ENCODE measurements at places on chromosomes 4 and X.

DNA sequence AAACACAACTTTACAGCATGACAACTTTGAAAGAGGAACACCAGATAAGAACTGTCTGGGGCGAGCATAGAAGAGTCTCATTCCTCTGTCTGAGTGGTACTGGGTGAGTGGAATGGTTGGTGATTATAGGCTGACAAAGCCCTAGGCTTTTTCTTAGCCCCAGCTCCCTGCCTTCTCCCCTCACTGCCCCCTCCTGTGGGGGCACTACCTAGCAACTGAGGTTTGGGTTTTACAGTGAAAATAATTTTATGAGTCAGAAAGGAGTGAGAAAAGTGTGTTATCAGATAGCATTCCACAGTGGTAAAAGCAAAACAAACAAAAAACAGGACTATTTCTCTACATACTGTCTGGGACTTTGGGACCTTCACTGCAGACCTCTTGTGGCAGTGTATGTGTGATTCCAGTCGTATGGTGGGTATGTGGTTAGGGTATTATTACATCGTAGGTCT is 10.5 kb upstream of the TMEM165 start:
- no peak for DNase-seq

DNA sequence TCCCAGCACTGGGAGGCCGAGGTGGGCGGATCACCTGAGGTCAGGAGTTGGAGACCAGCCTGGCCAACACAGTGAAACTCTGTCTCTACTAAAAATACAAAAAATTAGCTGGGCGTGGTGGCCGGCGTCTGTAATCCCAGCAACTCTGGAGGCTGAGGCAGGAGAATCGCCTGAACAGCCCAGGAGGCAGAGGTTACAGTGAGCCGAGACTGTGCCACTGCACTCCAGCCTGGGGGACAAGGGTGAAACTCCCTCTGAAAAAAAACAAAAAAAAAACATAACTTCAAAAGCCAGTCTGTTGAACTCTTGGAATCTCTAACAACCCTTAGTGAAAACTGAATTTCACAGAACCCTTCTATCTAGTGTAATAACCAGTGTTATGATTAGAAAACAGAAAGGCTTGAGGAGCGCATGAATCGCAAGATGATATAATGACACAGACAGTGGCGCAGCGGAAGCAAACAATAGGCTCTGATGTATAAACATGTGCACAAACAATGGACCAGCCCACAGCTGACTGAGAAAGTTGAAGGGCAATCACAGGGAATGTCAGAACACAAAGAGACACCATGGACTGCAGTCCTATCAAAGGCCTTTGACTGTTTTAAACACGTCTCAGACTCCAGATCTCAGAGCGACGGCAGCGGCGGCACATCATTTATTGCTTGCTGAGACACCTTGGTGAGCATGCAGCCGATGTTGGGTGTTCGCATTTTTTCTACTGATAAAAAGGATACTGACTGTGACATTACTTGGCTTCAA is 81.6 kb downstream of the NSUN7 start:
- DNase-seq = no peak

DNA sequence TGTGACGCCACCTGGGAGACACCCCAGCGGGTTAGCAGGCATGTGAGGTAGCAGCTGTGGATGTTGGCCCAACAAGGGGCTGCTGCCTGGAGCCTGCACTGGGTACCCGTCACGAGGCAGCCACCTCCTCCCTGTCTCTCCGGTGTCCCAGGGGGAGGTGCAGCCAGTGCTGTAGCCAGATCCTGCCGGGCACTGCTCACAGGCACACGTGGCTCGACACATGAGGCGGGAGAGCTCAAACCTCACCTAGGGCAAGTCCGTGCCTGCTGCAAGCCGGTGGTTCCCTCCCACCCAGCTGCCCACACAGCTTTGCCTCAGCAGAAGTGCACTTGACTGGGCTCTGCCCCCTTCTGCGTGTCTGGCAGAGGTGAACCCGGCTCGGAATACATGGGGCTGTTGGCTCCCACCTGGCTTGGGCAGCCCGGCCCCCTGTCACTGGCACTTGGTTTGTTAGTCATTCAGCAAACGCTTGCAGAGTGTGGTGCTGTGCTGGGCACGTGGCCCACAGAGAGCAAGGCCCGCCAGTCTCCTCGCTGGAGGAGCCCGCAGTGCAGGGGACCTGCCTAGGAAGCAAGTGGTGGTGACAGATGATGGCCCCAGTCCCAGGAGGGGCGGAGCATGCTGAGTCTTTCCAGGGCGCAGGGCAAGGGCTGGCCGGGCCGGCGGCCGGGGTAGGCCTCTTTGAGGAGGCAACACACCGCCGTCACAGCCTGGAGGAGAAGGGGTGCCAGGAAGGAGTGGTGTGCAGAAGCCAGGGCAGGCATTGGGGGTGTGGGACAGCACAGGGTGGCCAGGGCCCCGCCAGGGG is 10.1 kb upstream of the SH3TC1 start:
- DNase-seq = peak; percentile 65

DNA sequence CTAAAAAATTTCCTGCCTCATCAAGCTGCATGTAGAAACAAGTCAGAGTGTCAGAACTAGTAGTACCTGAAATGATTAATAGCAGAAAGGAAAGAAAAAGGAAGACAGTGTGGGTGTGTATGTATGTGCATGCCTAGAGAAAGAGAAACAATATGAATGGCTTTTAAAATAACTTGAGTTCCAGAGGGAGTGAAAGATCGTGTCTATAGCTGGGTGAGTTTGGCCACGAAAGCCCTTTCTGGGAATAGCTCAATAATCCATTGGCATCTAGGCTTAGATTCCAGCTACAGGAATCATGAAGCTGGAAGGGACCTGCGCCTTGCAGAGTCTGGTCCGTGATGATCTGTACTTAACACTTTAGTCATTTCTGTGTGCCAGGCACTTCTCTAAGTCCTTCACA is 195.6 kb downstream of the RAPGEF2 start:
- DNase-seq = no peak

- no peak for DNase-seq
Measured at GRCh38 chr4:56475917-56476316, 8.5 kb downstream of the SRP72 start.

GRCh38 chr4:73415807-73416238 is 11.7 kb downstream of the ALB start:
- no peak for DNase-seq

DNA sequence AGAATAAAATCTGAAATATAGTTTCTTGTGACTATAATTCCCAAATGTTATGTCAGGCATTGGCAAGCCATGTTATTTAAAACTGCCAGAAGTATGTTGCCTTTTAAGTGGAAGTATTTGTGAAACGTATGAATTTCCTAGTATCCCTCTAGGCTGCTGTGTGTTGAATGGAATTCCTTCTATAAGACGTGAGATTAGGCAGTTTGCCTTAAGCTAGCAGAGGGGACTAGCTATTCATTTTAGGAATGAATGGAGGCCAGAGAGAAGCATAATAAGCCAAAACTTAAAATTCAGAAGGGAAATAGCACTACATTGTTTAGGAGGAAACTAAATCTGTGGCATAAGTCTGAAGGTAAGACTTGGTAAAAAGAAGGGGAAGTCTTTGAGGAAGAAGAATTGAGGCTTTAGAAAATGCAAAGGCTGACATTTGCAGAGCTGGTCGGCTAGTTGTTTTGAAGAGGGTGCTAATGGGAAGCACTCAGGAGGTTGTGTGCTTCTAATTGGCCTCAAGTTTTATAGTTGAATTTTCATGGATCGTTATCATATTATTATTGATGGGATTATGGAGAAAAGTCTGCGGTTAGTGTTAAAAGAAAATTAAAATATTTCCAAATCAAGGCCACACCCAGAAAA is 57.1 kb downstream of the TMEM131L start:
- DNase-seq = no peak

Measured in NCI-H446 (cell line).